ENCODE measurements at places on chromosomes 4 and X.

DNA sequence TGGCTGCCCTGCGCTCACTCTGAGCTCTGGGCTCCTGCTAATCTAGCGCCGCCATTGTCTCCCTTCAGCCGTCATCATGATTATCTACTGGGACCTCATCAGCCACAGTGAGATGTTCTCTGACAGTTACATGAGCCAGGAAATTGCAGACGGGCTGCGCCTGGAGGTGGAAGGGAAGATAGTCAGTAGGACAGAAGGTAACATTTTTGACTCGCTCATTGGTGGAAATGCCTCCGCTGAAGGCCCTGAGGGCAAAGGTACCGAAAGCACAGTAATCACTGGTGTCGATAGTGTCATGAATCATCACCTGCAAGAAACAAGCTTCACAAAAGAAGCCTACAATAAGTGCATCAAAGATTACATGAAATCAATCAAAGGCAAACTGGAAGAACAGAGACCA is 21.8 kb upstream of the PIN4 start:
- DNase-seq, result no peak

- no peak for DNase-seq
These were observed 25.1 kb downstream of the EPHA5 start for GRCh38 chr4:65645185-65645584.

- no peak for DNase-seq
These were observed 1497.3 kb downstream of the STIM2 start for GRCh38 chr4:28357990-28358389.

DNA sequence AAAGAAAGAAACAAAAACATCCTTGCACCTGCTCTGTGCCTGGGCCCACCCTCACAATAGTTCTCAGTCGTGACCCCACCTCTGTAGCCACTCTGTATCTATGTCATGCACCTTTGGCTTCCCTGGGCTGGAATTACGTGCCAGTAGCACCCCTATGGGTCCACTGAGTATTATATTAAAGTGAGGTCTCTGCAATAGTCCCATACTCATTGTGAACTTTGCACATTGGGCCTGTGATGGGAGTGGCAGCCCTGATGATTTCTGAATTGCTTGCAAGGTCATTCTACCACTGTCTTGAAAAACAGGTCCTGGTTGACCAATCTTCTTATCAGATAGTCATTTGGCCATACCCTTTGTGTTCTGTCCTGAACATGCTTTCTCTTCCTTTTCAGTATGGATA is 1012.1 kb downstream of the RAB28 start:
- no peak for DNase-seq

GRCh38 chr4:8886612-8887406 is 15.2 kb upstream of the HMX1 start:
- no peak for DNase-seq

GRCh38 chr4:73836373-73837279 is at the start of gene CXCL6:
TSS of gene CXCL6 (plus strand) at chr4:73836678. CDS start at chr4:73836751, 73 bp downstream.
- DNase-seq, result no peak

DNA sequence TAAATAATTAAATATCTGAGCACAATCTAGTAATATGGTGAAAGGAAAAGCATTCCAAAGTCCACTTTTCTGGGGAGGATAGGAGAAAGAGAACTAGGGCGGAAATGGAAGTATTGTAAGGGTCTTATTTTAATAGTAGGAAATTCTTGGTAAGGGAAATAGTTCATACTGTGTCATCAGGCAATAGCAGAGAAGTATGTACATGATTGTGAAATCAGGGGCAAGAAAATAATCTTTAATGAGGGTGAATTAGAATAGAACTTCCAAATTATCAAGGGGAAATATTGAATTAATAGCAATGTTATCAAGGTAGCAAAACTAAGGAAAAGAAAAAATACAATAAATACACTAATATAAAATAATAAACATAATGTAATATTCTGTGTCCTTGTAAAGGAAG is 14.8 kb downstream of the GIMD1 start:
- no peak for DNase-seq

- DNase-seq, result no peak
These were observed 17.2 kb downstream of the RAB33B start for GRCh38 chr4:139470997-139471665.

DNA sequence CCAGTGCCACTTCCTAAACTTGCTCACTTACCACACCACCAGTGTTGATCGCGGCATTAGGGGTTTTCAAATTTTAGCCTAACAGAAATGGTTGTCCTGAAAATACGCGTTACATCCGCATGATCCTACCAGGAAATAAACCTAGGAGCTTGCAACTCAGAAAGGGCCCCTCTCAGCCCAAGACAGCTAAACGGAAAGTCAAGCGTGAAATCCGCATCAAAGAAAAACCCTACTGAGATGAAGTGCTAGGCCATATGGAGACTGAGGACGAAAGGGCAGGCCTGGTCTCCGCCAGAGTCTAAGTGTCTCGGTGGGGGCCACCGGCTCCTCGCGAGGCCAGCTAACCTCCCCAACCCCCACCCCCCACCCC is 626 bp downstream of the YTHDC1 start:
- peak; percentile 6 for DNase-seq

DNA sequence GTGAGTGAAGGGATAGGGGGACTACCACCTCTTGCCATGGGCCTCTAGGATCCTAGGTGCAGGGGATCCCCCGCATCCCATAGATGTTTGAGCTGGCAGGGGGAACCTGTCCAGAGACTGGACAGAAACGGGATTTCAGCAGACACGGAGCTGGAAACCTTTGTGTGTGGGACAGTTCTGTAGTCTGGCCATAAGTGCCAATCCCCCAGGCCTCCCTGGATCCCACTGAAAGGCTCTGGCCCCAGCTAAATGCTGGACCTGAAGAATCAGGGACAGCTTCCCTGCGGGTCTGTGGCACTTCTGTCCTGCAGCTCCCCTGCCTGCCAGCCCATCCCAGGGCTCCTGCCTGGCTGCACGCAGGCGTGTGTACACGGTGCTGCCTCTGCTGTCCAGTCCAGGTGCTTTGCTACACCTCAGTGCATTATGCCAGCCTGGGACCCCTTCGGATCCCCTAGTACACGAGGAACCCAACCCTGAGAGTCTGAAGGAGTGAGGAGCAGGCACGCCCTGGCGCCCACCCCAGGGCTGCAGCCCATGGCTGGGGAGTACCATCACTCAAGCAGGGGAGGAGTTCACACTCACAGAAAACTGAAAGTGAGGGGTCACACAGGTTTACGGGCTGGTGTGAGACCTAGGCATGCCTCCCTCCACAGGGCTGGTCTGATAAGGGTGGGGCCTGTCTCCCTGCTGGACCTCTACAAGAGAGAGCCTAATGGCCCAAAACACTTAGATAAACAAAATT is 703.0 kb downstream of the ARAP2 start:
- DNase-seq, result no peak

GRCh38 chr4:146787731-146788130 is 149.0 kb downstream of the POU4F2 start:
- no peak for DNase-seq

DNA sequence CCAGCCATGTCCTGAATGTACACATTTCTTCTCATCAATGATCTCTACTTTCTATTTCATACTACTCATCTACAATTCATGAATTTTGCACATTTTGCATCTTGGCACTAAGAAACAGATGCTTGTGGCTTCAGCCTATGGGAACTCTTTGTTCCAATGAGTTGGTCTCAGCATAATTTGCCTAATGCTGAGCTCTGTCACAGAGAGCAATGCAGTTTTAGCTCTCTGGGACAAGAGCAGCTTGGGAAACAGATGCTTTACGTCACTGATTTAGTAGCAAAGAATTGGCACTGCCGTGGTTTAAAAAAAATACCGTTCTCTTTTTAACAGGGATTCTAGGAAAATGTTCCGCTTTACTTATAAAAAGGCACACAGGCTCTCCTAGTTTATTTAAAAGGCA is 162.4 kb downstream of the WDFY3 start:
- no peak for DNase-seq

DNA sequence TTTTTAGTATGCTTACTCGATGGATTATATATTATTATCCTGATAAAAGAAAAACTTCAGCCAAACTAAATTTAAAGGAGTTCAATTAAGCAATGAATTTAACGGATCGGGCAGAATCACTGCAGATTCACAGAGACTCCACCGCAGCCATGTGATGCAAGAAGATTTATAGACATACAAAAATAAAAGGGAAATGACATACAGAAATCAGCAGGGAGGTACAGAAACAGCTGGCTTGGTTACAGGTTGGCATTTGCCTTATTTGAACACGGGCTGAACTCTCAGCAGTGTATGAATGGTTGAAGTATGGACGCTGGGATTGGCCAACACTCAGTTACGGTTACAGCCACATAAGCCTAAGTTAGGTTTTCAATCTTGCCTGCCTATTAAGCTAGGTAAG is 35.4 kb upstream of the DHRSX start:
- no peak for DNase-seq

DNA sequence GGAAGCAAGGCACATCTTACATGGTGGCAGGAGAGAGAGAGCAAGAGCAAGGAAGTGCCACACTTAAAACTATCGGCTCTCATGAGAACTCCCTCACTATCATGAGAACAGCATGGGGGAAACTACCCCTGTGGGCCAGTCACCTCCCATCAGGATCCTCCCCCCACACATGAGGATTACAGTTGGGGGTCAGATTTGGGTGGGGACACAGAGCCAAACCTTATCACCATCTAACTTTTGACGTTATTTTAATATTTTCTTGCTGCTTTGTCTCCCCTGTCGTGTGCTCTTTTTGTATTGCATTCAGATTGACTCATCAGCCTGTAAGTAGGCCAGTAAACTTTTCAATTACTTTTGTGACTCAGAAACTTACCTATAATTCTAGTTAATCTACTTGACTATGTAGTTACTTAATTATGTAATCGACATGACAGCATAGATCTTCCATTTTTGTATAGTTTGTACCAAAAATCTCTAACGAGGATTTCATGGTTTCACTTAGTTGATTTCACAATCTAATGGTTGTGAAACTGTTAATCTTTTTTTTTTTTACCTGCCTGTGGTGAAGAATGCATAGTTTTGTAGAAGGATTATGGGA is 18.3 kb downstream of the STIM2 start:
- DNase-seq, result no peak

DNA sequence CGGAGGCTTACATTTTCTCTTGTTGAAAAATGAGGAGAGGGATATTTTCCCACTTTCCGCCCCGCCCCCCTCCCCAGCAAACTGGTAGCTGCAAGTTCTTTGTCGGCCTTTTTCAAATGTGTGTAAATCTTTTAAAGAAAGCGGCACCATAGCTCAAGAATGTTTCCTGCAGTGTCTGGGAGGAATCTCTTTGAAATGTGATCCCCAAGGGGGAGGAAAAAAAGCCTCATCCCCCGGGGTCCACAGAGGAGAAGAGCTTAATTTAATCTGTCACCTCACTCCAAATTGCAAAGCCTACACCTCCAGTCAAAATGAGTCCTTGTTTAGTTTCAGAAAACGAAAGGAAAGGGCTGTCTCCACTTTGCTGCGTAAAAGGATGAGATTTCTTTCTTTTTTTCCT is 34.8 kb downstream of the ASMT start:
- DNase-seq, result no peak

DNA sequence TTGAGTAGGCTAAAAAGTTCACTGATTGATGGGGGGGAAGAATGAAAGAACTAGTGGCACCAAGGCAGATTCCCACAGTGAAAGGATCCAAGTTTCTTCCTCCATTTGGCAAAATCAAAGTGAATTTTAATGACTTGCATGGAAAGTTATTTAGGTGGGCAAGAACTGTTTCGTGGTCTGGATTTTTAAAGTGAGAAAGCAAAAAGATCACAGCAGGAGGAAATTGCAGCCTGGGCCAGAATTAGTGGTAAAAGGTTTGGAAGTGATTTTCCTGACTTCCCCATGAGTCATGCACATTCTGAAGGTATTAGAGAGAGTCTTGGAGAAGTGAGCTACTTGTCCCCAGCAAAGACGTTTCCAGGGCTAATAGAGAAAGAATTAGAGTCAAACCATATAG is 207.8 kb downstream of the ANTXR2 start:
- no peak for DNase-seq

DNA sequence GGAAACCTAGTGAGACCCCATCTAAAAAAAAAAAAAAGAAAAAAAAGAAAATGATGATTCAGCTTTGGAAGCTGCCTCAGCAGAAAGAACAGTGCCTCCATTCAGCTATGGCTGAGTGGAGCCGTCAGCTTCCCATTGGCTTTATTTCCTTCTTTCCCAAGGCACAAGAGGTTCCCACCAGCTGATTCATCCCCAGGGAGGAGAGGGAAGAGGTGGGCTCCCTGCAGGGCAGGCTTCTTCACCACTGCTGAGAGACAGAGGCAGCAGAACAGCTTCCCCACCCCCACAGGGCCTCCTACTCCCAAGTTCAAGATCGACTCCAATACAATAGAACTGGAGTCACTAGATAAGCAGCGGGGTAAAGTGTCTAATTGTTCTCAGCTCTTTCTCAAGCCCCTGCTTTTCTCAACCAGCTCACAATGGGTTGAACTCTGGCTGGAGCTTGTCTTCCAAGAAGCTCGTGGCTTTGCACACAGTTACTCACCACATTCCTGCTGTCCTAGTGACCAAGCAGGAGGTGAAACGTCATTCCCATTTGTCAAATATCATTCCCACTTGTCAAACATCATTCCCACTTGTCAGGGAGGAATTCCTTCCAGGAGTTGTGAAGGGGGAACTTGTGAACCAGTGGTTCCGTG is 47.8 kb downstream of the FHDC1 start:
- DNase-seq, result no peak

GRCh38 chrX:19347916-19348315 is 4.2 kb downstream of the PDHA1 start:
- no peak for DNase-seq

GRCh38 chr4:3732076-3733028 is 33.8 kb upstream of the ADRA2C start:
- no peak for DNase-seq

GRCh38 chr4:112287258-112287989 is 1.7 kb upstream of the TIFA start:
- DNase-seq, result no peak

DNA sequence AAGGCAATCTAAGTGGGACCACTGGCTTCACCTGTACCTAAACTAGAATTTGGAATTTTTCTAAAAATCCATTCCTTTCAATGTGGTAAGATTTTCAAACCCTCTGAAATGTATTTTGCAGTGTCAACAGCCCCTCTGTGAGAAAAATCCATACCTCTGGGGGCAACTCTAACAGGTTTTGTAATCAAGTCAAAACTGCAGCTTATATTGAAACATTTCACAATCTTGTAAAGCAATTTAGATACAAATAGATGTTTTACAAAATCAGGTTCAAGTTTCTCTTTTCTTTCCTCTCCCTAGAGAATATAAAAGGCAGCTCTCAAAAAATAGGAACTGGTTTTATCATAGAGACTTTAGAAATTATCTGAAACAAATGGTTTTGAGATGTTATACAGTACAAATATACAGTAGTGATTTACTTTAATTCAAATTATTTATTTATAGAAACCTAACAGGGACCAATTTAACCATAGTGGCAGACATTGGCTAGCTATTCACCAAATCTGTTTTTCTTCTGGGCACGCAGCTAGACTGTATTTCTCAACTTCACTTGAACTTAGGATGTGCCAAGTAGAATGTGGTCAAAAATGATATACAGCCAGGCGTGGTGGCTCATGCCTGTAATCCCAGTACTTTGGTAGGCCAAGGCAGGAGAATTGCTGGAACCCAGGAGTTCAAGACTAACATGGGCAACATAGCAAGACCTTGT is 36.3 kb upstream of the SPINK2 start:
- DNase-seq, result no peak

- no peak for DNase-seq
These were observed 947 bp upstream of the RPL10 start for GRCh38 chrX:154396973-154397887.

GRCh38 chr4:177771645-177772044 is 329.4 kb upstream of the AGA start:
- DNase-seq, result no peak

- no peak for DNase-seq
These were observed 393.0 kb upstream of the GNPDA2 start for GRCh38 chr4:45119376-45119775.

All from activated T-cell treated with anti-CD3 and anti-CD28 coated beads for 24 hours (primary cell).